Activated T-helper 1 cell treated with Interleukin-2 at 50 U/mL for 16 hours (primary cell): ENCODE measurements at places on chromosomes 16 and 17.
A peak's percentile ranks its signal among the peaks of the same experiment; 100 is the strongest.

GRCh38 chr17:45427181-45427835 lies 5.4 kb downstream of the ARHGAP27 start:
- DNase-seq, result no peak

DNA sequence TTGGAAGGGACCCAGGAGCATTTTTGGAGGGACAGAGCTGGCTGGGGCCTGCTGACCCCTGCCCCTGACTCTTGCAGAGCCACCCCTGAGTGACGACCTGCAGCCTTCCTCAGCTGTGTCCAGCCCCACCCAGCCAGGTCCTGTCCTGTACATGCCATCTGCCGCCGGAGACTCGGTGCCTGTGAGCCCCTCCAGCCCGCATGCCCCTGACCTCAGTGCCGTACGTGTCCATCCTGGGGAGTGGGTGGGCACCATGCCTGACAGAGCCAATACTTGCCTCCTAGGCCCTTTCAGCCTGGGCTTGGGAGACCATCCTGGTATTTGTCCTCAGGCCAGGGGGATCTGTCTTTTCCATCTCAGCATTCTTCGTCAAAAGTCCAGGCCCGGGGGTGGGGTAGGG lies 27.5 kb downstream of the UNC13D start:
- no peak for DNase-seq

- no peak for DNase-seq
These were observed 33.1 kb upstream of the MEIOC start for GRCh38 chr17:44623070-44623725.

GRCh38 chr17:49217651-49218413 lies 7.3 kb downstream of the ABI3 start:
- peak; percentile 52 for DNase-seq

DNA sequence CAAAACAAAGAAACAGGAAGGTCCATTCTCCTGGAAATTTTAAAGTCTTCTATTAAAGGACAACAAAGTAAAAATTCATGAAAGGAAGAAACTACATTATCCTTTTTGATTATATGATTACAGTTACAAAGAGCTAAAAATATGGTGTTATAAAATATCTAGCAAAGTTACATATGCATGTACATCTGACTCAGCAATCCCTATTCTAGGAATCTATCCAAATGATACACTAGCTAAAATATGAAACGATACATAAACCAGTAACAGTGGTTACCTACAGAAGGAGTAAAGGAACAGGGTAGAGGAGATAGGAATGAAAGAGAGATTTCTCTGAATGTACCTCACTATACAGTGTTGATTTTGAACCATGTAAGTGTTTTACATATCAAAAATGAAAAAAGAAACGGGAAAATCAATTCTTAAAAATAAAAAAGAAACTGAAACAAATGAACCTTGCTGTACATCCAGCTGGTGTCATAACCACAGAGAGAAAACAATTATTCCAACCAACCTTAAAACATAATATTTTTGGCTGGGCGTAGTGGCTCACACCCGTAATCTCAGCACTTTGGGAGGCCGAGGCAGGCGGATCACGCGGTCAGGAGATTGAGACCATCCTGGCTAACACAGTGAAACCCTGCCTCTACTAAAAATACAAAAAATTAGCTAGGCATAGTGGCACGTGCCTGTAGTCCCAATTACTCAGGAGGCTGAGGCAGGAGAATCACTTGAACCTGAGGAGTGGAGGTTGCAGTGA lies 41.4 kb downstream of the HYDIN start:
- DNase-seq, result no peak

GRCh38 chr17:76270127-76270592 lies 5.0 kb downstream of the UBALD2 start:
- DNase-seq, result no peak

DNA sequence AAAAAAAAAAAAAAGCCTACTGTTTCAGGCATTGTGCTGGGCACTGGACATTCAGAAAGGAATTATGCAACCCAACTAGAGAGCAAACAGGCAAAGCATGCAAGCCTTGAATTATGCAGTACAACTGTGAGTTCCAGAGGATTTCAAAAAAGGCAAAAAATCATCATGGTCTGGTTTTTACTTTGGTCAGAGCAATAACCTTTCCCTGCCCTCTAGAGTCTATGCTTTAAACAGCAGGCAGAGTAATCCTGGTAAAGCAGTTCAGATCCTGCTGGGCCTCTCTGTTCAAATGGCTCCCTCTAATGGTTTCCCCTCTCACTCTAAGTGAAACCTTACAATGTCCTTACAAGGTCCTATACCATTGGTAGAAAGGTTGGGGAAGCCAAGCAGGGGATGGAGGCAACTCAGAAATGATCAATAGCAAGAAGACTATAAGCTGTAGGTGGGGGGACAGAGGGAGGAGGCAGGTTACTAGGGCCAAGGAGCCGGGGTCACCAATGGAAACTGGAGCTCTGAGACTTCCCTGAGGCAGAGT lies 4.6 kb upstream of the TAF15 start:
- no peak for DNase-seq

GRCh38 chr16:80500961-80501525 lies 39.8 kb upstream of the DYNLRB2 start:
- DNase-seq, result no peak

- DNase-seq, result no peak
These were observed 154.2 kb downstream of the PITPNC1 start for GRCh38 chr17:67531291-67531690.

DNA sequence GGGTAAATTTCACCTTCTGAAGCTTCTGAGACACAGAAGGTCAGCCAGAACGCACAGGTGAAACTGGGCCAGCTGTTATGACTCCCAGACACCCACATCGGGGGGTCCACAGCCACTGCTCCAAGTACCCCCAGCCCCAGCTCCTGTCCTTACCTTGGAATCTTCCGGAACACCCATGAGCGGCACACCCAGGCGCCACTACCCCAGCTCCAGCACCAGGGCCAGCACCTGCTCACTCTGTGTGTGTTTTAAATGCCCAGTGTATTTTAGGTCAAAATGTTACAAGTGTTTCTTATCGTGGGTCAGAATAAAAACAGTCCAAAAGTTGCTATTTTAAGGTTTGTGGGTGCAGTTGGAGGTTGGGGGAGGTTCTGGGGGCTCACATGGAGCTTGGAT lies 116.3 kb downstream of the RMI2 start:
- DNase-seq, result no peak

DNA sequence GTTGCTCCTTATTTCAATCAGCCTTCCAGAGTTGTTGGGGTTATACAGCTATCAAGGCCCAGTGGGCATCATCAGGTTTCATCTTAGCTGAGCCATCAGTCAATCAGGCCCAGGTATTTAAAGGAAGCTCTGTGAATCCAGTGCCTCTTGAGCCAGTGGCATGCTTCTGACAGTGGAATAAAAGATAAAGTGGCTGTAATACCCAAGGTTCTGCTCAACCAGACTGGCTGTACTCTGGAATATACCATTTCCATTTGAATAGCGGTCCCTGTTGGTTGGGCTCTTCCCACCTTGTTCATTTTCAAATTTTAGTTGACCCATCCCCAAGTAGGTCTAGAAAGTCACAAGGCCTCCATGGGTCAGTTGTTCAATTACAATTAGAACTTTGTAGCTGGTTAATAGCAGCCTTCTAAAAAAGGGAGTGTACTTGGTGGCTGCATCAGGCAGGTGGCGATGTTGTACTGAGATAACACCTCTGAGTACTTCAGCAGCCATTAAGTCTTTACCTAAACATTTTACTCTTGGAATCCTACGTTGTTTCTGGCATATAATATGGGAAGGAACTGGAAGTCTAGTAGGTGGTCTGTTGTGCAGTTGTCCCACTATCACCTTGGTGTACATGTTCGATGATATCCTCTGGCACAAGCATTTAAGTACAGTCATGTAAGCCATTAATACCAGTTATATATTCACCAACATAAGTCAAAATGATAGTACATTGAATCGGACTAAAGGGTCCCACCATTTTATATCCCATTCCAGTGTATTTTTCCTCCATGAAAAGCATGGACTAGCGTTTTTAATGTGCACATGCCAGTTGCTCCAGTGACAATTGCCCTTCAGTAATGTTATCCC lies 294.1 kb downstream of the BCAS3 start:
- peak; percentile 1 for DNase-seq

- no peak for DNase-seq
These were observed 17.0 kb upstream of the ITGAE start for GRCh38 chr17:3817851-3818605.

DNA sequence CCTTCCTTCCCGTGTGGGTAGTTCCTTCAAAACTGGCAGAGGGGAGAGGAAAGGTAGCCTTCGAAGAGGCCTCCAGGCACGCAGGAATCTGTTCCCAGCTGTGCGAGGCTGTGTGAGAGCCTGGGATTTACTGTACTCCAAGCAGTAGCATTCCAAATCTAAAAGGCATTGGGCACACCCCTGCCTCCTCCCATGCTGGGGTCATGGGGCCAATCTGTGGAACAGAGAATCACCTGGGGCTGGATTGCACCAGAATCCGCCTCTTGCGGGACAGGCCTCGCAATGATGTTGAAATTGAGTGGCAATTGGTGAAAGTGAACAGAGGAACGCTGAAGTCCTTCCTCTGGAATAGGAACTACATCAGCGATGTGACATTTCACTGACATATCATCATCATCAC lies 72.5 kb upstream of the IRX3 start:
- DNase-seq, result no peak

DNA sequence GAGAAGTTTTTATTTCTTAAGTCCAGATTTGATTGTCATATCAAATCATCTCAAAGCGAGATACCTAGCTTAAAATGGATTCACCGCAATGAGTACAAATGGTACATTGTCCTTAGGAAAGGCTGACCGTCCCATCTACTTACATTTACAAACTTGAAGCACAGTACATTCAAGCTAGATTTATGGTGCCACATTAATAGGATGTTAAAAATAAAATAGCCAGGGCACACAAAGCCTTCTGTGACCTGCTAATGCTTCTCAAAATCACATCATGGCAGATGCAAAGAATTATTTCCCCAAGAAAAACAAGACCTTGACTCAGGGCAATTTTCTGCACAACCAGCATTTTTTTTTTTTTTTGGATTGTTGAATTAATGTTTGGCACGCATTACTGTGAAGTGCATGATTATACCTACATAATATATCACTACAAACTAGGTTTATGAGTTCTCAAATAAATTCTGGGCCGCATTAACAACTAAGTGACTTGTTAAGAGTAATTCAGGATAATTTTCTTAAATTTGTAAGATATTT lies 25.3 kb downstream of the CACNG1 start:
- DNase-seq, result no peak

DNA sequence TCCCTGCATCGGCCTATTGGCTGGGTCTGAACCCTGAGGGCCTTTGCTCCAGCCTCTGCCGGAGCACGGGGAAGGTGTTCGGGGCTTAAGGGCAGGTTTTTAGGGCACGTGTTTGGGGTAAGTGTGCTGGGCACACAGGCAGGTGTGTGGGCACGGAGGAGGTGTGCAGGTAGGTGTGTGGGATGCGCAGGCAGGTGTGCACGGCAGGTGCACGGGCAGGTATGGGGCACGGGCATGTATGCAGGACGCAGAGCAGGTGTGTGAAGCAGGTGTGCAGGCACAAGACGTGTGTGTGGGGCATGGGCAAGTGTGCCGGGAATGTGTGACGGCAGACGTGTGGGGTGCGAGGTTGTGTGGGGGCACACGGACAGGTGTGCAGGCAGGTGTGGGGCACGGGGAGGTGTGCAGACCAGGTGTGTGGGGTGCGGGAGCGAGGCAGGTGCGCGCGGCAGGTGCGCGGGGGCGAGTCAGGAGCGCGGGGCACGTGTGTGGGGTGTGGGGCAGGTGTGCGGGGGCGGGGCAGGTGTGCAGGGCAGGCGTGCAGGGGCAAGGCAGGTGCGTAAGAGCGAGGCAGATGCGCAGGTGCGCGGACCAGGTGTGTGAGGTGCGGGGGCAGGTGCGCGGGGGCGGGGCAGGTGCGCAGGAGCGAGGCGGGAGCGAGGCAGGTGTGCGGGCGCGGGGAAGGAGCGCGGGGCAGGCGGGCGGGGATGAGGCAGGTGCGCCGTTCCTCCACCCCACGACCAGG lies 28.6 kb upstream of the METRNL start:
- DNase-seq, result no peak

GRCh38 chr16:89709166-89709565 lies 7.7 kb upstream of the SPATA2L start:
- no peak for DNase-seq

DNA sequence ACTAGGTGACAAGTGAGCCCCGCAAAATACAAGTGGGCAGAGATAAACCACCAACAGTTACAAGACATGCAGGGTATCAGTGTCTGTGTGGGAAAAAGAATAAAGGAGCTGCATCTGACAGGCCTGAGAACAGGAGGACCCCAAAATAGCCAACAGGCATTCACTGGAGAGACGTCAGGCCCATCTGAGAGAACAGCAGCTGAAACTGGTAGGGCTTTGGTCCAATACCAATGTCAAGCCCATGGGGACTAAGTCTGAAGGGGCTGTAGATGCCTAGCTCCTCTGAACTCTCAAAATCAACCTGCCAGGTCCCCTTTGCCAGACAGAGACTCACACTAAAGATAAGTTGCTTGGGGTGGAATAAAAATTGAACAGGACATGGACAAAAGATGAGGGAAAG lies 30.5 kb upstream of the TANC2 start:
- no peak for DNase-seq

DNA sequence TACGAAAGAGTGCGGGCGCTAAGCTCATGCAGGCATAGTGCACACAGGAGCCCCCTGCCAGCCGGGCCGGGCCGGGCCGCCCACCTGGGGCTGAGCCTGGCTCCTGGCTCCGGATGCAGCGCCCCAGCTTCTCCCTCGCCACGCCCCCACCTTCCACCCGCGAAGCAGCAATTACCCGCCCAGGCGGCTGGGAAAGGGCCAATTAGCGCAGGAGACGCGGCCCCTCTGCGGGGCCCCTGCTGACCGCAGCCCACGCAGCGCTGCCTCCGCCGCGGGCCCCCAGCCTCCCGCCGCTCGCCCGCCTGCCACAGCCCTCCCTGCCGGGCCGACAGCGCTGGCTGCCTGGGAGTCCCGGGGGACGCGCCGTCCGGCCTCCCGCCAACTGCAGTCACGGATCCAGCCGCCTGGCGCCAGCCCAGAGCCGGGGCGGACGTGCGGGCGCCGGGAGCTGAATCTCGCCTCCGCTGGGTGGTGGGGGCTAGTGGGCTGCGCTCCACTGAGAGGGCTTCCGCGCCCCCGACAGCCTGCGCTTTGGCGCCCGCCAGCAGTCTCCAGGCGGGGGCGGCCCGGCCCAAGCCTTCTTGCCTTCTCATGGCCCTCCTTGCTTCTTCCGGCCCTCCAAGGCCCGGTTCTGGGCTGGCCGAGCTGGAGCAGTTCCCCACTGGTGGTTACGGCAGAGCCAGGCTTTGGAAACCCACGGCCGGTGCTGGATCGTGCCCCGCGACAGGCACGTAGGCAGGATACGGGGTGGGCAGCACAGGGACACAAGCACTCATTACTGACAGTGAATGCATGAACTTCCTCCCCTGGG lies 14.9 kb upstream of the CBFB start:
- DNase-seq, result peak; percentile 59

- DNase-seq, result no peak
These were observed 70.0 kb upstream of the PMFBP1 start for GRCh38 chr16:72241930-72242329.
